ENCODE measurements at places on chromosomes 2 and 18.
A peak's percentile ranks its signal among the peaks of the same experiment; 100 is the strongest.

DNA sequence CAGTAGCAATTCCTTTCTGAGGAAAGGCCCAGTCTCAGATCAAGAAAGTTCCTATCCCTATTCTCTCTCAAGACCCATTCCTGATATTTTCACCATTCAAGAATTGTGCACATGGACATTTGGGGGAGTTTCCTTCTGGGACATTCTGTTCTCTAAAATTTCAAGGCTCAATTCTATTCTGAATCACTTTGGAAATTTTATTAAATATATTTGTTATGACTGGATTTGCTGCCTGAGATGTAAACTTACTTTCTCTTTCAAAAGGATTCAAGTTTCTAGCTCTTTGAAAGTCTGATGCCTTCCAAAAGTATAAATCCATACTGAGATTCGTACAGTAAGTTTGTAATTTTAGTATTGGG, 55.3 kb upstream of the STK17B start:
- no peak for DNase-seq
- no peaks in the 10 kb centered on the region for H3K36me3 ChIP-seq
- no peak overlapping the region for H3K4me3 ChIP-seq
- no peaks in the 10 kb centered on the region for H3K4me1 ChIP-seq

- no peaks in the 10 kb centered on the region for H3K27me3 ChIP-seq
- peaks cover 22% of the 10 kb centered on the region for H3K4me1 ChIP-seq
- H3K27ac ChIP-seq, result no peak overlapping the region
- no peak for DNase-seq
- peaks cover 5% of the 10 kb centered on the region for H3K36me3 ChIP-seq
Observed at GRCh38 chr2:16625759-16626158, 39.9 kb downstream of the CYRIA start.

DNA sequence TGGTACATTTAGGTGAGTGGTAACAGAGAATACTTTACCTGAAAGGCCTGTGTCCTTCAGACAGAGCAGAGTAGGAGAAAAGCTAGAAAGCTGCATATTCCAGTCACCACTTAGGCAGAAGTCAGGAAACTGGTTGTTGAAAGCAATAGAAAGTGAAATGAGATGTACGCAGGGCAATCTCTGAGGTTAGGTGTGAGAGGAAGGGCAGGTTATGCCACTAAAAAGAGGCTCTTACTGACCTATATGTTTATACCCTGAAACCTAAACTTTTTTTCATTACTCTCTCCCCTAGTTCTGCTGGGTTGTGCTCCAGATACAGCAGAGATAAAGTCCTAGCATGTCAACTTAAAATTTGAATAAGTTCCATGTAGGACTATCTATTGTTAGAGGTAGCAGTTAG, 93.5 kb downstream of the COX7A2L start:
- H3K36me3 ChIP-seq, result no peaks in the 10 kb centered on the region
- H3K27me3 ChIP-seq, result no peaks in the 10 kb centered on the region
- no peak overlapping the region for H3K27ac ChIP-seq
- H3K4me3 ChIP-seq, result no peak overlapping the region
- no peak for DNase-seq

GRCh38 chr2:109675666-109676345, 61.6 kb downstream of the SOWAHC start:
- no peak for DNase-seq
- H3K36me3 ChIP-seq, result no peaks in the 10 kb centered on the region
- H3K27me3 ChIP-seq, result no peaks in the 10 kb centered on the region
- peaks cover 14% of the 10 kb centered on the region for H3K4me1 ChIP-seq

- no peak overlapping the region for H3K27ac ChIP-seq
- H3K27me3 ChIP-seq, result no peaks in the 10 kb centered on the region
- no peak for DNase-seq
- no peak overlapping the region for H3K4me3 ChIP-seq
- peaks cover 5% of the 10 kb centered on the region for H3K4me1 ChIP-seq
- H3K36me3 ChIP-seq, result no peaks in the 10 kb centered on the region
Observed at GRCh38 chr2:39127973-39128372, 7.1 kb upstream of the SOS1 start.

GRCh38 chr2:181810823-181811695, 80.5 kb upstream of the ITPRID2 start:
- DNase-seq, result peak; percentile 55
- peak overlapping the region; percentile 83 for H3K27ac ChIP-seq
- H3K4me1 ChIP-seq, result peaks cover 17% of the 10 kb centered on the region
- H3K27me3 ChIP-seq, result no peaks in the 10 kb centered on the region
- no peak overlapping the region for H3K4me3 ChIP-seq

DNA sequence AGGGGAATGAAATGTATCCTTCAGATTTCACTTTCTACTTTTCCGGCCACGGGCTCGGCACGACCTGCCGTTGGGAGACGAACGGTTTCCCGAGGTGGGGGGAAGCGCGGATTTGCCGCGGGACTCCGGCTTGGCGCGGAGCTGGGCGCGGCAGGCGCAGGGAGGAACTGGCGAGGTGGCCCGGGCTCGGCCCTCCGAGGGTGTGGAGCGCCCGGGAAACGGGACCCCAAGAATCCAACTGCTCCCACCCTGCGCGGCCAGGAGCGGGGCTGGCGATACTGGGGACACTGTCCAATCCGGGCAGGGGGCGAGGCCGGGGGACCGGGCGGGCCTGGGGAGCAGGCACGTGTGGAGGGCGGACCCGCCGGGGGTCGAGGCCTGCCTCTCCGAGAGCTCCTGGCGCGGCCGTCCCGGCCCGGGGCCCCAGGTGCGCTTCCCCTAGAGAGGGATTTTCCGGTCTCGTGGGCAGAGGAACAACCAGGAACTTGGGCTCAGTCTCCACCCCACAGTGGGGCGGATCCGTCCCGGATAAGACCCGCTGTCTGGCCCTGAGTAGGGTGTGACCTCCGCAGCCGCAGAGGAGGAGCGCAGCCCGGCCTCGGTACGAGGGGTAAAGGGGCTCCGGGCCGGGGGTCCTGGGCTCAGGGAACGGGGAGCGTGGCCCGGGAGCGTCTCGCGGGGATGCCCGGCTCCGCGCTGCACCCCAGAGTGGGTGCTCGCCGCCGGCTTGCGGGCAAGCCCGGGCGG, at the start of gene ANXA4:
TSS of gene ANXA4 (plus strand) at position 560 of the 747 bp plus-strand sequence. CDS start 39,432 bp downstream, outside the sequence.
- DNase-seq, result peak; percentile 86
- H3K27ac ChIP-seq, result peak within 1 kb of the TSS; percentile 82
- no peaks in the 10 kb centered on the region for H3K27me3 ChIP-seq
- H3K4me1 ChIP-seq, result peaks cover 6% of the 10 kb centered on the region
- peak within 1 kb of the TSS; percentile 94 for H3K4me3 ChIP-seq

- peaks cover 2% of the 10 kb centered on the region for H3K27me3 ChIP-seq
- no peak overlapping the region for H3K4me3 ChIP-seq
- no peak for DNase-seq
Observed at GRCh38 chr2:119732601-119733164, 27.0 kb upstream of the PTPN4 start.

GRCh38 chr2:31140151-31140550, 1.9 kb upstream of the GALNT14 start:
- DNase-seq, result no peak
- H3K4me1 ChIP-seq, result peaks cover 6% of the 10 kb centered on the region
- H3K27ac ChIP-seq, result no peak overlapping the region
- H3K4me3 ChIP-seq, result no peak overlapping the region
- no peaks in the 10 kb centered on the region for H3K36me3 ChIP-seq

DNA sequence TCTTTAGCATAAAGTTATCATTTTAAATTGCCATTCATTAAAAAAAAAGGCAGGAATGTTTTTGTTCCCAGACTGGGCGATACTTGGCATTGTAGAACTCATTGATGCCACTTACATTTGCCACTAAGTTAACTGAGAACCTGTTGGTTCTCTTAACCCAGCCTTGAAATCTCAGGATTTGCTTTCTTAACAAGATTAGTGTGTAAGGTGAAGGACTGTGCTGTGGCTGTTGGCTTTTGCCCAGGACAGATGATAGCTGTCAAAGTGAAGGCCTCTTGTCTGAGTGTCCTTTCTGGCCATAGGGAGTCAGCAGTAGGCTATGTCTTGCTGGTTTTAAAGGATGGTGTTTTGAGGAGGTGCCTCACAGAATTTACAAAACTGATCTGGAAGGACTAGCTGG, 2.6 kb downstream of the DPYSL5 start:
- H3K27me3 ChIP-seq, result peaks cover 49% of the 10 kb centered on the region
- peaks cover 5% of the 10 kb centered on the region for H3K4me1 ChIP-seq
- DNase-seq, result no peak

DNA sequence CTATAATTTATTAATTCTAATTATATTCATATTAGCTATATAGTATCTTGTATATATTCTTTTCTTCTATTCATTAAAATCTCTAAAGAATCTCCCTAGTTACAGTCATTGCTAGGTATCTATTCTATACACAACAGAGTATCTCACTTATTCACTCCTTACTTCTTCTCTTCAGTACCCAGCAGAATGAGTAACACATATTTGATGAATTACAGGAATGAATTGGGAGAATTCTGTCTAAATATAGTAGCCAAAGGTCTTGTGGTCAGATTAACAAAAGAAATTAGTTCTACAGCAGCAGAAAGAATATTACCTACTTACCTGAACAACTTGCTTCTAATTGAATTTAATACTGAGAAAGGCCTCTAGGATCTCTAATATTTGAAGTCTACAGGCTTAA, 758.0 kb upstream of the ZEB2 start:
- DNase-seq, result no peak
- no peaks in the 10 kb centered on the region for H3K36me3 ChIP-seq
- H3K4me1 ChIP-seq, result no peaks in the 10 kb centered on the region

Data from trophoblast cell (in vitro differentiated cells and primary cell).